Esophagus squamous epithelium (tissue), 5 donors: ENCODE measurements at places on chromosomes 5 and 9.

GRCh38 chr9:16223074-16223871, 647.2 kb downstream of the BNC2 start:
- no peak for DNase-seq

DNA sequence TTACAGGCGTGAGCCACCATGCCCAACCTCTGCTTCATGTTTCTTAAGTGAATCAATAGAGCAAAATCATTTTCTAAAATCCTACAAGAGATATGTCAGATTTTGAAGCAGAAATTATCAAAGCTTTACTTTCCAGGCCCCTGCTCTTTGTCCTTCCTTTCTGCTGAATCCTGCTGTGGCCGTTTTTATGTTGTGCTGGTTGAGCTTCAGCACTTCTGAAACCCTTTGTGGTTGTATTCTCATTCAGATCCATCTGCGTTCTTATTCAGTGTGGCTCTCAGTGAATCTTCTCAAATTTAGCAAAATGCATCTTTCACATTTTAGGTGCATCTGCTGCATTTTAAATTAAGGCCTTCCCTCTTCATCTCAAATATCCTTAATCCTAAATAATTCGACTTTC, 26.0 kb downstream of the JMY start:
- DNase-seq, result no peak

GRCh38 chr9:35515766-35516165, 25.9 kb downstream of the RUSC2 start:
- DNase-seq, result no peak

- no peak for DNase-seq
These were observed 216.8 kb downstream of the PBX3 start for GRCh38 chr9:125963932-125964331.

DNA sequence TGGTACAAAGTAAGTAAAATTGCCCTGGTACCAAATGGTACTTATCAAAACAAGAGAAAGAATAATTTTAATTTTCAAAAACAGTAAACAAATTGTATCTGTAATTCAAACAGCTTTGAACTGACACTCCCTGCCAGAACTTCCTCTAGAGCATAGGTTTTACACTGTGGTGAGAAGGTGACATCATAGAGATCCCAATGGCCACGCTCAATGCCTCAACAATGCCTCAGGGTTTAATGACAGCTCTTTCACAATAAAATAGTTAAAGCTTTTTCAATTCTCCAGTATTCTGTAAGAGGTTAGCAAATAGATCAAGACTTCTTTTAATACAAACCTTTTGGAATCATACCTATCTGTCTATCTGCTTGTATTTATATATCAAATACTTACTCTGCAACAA, 437.1 kb downstream of the PRR16 start:
- no peak for DNase-seq

DNA sequence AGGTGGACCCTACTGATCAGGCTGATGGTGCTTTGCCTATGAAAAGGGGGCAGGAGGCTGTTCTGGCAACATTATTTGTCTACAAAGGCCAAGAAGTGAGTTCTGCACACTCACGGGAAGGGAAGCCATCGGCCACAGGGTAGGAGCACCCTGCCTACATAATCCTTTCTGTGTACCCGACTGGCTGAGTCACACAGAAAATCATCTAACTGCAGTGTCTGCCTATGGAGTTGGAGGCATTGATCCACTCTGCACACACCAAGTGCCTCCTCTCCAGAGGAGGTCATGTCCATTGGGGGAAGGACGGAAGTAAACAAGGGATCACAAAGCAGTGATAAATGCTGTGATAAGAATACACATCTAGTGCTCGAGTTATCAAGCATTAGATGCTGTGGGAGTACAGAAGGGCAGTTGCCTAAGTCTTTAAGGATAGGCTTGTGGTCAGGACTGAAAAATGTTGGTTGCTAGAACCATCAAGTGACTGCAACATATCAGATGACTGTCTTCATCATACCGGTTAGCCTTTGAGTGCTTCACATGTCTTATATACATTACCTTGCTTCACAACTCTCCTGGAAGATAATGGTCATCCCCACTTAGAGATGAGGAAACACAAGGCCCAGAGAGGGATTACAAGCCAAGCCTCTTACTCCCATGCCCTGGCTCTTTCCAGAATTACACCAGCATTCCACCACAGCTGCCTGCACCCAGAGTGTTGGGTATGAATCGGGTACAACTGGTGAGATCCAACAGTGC, 1.3 kb upstream of the SLC2A8 start:
- DNase-seq, result no peak

- no peak for DNase-seq
These were observed 142.2 kb downstream of the BAAT start for GRCh38 chr9:101242651-101243050.

GRCh38 chr5:26669523-26669922, 368.9 kb downstream of the CDH9 start:
- DNase-seq, result no peak

DNA sequence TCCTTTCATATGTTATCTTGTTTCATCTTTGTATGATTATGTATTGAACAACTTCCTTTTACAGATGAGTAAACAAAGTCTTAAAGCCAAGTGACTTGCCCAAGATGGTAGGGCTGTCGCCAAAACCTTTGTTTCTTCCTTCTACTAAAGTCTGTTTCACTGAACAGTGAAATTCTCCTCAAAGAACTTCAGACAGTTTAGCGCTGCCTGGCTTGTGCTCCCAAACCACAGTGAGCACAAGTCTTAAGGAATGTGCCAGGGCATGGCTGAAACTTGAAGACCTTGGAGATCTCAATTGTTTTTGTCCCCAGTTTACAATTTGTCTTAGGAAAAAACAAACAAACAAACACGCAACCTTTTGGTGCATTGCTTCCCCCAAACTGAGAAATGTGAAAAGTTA, 273.5 kb downstream of the CRB2 start:
- DNase-seq, result no peak

- no peak for DNase-seq
These were observed 24.2 kb upstream of the SIL1 start for GRCh38 chr5:139222346-139222745.

DNA sequence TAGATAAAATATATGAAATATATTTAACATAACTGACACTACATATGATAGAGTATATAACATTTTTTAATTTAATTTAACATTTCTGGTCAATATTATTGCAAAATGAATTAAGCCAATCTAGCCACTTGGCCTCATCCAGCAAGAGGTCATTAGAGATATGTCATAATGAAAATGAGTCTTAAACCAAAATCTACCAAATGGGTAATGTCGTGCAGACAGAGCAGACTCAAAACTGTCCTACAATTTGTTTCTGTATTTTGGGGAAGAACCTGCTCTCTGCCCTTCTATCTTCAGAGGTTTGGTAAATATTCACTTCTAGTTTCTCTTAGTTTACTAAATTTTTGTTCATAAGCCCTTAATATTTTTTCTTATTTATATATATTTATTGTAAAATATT, 61.4 kb downstream of the ARHGEF28 start:
- DNase-seq, result no peak

DNA sequence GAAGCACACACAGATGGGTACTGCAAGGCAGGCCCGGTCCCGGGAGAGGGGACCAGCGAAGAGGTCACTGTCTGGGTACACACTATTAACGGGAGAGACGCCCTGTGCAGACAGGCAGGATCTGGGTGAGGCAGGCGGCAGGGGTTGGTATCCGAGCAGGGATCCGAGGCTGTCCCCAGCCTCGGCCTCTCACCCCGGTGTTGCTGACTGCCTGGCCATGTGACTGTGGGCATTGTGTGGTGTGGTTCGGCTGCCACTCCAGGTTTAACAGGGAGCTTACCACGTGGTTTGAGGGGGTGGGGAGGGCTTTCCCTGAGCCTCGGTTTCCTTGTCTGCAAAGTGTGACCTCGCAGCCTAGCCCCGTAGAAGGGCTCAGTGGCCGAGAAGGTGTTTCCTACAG, 11.1 kb upstream of the RALGDS start:
- no peak for DNase-seq

GRCh38 chr9:133609311-133610098, at the start of gene FAM163B:
Gene FAM163B, minus strand, starts transcription at chr9:133609389. Its CDS starts 29,166 bp downstream, at chr9:133580223.
- DNase-seq, result no peak

- DNase-seq, result no peak
These were observed 19.8 kb downstream of the IFT74 start for GRCh38 chr9:26975728-26976707.

DNA sequence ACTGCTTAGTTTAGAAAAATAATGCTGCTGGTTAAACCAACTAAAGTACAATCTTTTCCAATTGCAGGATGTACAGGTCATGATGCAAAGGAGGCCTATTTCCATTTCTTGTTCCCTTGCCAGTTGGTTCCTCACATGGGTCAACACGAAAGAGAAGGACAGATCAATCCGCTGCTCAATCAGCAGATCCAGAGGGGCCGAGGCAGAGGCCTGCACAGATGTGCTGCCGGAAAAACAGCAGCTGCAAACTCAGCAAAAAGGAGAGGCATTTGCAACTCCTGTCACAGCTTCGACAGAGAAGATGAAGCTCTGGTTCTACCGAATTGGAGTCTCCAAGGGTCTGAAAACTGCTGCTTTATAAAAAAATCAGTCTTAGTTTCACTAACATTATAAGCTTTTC, 69.8 kb downstream of the NIPSNAP3B start:
- DNase-seq, result no peak

- DNase-seq, result no peak
These were observed 109.3 kb upstream of the CPEB4 start for GRCh38 chr5:173778784-173779304.

DNA sequence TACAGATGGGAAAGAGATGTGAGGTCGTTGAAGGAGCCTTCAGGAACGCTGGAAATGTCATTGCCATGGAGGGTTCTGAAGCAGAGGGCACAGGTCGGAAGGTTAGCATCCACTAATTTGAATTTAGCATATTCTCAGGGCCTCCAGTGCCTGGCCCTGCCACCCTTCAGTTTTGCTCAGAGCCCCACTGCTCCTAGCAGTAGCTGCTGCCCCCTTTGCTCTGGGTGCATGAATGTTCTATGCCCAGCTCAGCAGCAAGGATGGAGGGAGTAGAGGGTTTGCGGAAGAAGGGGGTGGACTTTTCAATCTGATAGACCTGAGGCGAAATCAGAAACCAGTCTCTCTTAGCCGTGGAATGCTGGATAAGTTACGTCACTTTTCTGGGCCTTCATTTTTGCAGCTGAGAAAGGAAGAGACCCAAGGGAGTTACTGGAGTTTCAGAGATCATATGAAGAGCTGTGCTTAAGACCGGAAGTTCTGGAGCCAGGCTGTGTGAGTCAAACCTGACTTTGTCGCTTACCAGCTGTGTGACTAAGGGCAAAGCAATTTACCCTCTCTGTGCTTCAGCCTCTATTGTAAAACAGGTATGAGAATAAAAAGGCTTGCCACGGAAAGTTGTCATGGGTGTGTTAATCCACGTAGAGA, 133.2 kb upstream of the PANK3 start:
- no peak for DNase-seq

DNA sequence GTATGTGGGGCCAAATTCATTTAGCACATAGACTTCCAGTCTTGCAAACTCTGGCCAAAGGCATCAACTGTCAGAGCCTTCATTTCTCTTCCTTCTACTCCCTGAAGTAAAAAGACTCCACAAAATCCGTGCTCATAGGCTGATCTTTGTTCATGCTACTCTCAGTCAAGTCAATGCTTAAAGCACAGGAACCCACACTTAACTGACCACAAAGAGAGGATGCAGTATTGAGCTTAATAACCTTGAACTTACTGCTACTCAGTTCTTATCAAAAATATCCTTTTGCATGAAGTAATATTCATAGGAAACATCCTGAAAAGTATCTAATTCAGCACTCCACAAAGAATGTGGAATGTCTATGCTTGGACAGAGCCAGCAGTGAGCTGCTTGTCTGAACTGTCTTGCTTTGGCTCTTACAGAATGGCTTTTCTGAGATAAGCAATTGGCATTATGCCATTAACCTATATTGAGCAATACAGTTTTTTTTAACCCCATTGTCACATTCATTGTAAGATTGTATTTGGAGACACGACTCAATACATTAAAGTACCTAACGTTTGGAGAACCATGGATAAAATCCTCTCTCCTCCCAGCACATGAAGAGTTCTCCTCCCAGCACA, 21.7 kb downstream of the LPAR1 start:
- DNase-seq, result no peak

GRCh38 chr5:123125962-123126732, 37.1 kb downstream of the PRDM6 start:
- DNase-seq, result no peak

DNA sequence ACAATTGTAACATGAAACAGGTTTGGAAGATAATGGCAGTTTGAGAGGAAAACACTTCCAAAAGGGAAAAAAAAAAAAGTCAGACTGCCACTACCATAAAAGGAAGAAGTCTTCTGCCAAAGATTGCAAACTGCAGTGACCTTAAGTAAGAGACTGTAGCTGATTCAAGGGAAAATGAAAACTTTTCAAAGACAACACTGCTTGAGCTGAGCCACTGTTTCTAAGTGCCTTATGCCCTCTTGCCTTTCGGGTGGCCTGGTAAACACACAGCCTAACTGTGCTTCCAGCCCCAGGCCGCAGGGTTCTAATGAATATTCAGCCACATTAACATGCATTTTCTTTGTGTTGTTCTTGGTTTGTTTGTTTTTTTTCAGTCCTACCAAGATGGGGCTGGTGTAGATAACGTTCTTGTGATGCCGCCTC, 354.6 kb downstream of the BNC2 start:
- no peak for DNase-seq

DNA sequence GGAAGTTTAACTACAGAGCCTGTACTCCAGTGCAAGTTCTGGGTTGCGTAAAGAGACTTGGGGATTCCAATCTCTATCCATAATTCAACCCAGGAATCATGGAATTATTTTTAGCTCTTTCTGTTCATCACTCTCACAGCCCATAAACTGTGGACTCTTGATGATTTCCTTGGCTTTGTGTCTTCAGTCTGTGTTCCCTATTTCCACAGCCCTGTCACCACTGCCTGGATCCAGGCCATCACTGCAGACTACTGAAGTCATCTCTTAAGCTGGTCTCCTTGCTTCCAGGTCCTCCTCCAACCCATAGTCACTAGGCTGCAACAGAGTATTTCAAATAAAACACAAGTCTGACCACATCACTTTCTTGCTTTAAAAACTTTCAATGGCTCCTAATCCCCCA, 211.7 kb downstream of the PLK2 start:
- no peak for DNase-seq

DNA sequence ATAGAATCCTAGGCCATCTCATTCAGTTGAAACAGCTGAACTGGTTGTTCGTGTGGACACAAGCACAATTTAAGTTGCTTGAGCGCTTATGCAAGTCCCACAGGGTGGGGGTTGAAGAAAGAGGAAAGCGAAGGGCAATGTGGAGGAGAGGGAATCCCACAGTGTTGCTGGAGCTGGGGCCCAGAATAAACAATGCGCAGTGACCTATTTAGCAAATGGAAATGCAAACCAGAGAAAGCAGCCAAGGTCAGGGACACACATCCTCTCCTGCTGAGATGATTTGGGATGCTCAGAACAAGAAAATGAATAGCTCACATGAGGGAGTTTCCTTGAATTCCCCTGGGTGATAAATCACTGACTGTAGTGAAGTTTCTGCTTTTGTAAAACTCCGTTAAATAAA, 838.3 kb downstream of the TLE4 start:
- no peak for DNase-seq

- DNase-seq, result no peak
These were observed 13.0 kb upstream of the ANP32B start for GRCh38 chr9:97970165-97970564.

DNA sequence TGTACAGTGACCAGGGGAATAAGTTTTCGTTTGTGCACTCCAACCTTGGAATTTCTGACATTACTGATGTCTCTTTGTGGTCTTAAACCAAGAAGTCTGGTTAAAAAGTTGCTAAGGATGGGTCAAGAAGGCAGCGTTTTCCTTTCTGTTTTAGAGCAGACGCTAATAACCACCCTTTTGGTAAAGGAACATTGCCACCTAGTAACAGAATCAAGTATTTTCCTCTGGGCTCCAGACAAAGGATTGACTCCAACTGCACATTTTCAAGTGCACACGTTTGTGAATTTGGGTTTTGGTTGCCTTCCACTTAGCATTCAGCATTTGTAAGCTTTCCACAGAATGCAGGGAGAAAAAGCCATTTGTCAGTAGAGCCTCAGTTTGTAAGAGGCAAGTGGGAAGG, 22.2 kb upstream of the CEP78 start:
- no peak for DNase-seq
